ENCODE measurements at places on chromosomes 7 and 10.

GRCh38 chr10:112390125-112390703 lies 16.3 kb downstream of the ACSL5 start:
- no peak for DNase-seq

- DNase-seq, result no peak
Observed at GRCh38 chr7:112213735-112214134, 7.2 kb downstream of the ZNF277 start.

- peak; percentile 43 for DNase-seq
Observed at GRCh38 chr7:577741-578370, 58.2 kb upstream of the PDGFA start.

DNA sequence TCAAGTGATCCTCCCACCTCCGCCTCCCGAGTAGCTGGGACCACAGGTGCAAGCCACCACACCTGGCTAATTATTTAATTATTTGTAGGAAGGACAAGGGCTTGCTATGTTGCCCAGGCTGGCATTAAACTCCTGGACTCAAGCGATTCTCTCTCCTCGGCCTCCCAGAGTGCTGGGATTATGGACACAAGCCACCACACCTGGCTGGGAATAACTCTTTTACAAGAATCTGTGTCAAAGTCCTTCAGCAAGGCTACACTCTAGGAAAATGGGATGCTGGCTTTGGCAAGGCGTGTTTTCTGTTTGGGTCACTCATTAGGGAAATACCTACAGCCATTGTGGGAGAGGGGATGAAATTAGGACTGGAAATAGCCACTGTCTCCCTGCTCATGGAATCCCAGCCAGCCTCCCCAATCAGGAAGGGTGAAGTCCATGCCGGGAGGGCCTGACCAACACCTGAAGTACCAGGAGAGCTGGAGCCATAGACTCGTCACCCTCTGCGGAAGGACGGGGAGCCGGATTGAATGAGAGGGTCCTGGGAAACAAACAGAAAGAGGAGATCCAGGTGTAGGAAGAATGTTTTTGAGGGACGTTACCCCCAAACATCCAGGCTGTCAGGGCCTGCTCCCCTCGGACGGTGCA lies 72.2 kb upstream of the MYL10 start:
- no peak for DNase-seq

DNA sequence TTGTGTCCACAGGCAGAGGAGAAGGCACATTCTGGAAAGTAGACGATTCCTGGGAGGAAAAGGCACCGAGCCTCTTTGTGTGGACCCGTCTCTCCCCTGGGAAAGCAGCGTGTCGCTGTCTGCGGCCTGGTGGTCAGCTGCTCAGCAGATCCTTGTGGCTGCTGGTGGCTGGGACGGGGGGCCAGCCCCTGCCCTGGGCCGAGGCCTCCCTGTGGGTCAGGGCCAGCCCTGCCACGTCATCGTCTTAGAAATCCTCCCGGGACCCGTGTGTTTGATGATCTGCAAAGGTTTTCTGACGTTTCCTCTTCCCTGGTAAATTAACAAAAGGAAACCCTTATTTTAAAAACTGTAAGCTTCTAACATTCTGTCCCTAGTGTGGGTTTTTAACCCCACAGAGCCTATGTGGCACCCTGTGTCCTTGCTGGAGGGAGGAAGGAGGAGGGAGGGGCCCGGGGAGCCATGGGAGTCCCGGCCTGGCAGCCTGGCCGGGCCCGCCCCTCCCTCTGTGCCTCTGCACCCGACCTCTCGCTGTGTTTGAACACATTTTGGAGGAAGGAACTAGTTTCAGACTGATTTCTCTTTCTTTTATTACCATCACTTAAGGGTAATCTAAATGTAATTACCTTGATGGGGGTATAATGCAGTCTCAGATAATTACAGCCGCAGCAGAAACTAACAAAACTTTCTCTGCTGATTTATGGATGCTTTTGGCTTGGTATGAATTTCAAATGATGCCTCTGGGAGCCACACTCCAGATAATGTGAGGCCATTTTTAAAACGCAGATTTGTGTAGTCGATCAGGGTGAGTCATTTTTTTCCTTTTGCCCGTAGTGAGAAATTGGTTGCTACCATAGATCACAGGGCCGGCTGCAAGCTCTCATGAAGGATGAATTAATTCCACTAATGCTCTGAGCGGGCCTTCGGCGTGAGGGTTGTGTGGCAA lies 85.5 kb downstream of the NKX6-2 start:
- no peak for DNase-seq

GRCh38 chr10:104894681-104895080 lies 253.6 kb downstream of the SORCS3 start:
- DNase-seq, result no peak

GRCh38 chr10:132872658-132873057 lies 69.7 kb downstream of the CFAP46 start:
- DNase-seq, result peak; percentile 2

- no peak for DNase-seq
Observed at GRCh38 chr10:45096001-45096400, 95.3 kb downstream of the ZNF22 start.

- DNase-seq, result no peak
Observed at GRCh38 chr10:33626798-33627466, 292.5 kb upstream of the NRP1 start.

Measured in WTC11 (cell line).